LoVo (cell line): ENCODE measurements at places on chromosomes 2 and 18.

- DNase-seq, result no peak
These were observed 167.3 kb upstream of the CYRIA start for GRCh38 chr2:16832910-16833309.

GRCh38 chr2:236749346-236749745, 179.7 kb downstream of the ACKR3 start:
- no peak for DNase-seq

GRCh38 chr18:40902436-40902835, 1052.6 kb upstream of the PIK3C3 start:
- DNase-seq, result no peak

- no peak for DNase-seq
These were observed 13.3 kb upstream of the LCLAT1 start for GRCh38 chr2:30433541-30434299.

DNA sequence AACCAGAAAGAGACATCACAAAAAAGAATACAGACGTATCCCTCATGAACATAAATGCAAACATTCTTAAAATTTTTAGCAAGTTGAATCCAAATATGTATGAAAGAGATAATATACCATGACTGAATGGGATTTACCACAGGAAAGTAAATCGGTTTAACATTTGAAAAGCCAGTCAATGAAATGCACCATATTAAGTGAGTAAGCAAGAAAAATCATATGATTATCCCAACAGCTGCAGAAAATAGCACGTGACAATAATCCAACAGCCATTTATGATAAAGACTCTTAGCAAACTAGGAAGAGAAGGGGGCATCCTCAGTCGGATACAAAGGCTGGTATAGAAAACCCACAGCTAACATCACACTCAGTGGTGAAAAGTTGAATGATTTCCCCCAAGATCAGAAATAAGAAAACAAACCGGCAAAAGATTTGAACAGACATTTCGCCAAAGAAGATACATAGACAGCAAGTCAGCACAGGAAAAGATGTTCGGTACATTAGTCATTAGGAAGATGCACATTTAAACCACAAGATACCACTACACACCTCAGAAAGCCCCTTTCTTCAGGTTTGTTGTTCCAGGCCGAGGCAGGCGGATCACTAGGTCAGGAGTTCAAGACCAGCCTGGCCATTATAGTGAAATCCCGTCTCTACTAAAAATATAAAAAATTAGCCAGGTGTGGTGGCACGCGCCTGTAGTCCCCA, 144.3 kb downstream of the INHBB start:
- DNase-seq, result no peak

DNA sequence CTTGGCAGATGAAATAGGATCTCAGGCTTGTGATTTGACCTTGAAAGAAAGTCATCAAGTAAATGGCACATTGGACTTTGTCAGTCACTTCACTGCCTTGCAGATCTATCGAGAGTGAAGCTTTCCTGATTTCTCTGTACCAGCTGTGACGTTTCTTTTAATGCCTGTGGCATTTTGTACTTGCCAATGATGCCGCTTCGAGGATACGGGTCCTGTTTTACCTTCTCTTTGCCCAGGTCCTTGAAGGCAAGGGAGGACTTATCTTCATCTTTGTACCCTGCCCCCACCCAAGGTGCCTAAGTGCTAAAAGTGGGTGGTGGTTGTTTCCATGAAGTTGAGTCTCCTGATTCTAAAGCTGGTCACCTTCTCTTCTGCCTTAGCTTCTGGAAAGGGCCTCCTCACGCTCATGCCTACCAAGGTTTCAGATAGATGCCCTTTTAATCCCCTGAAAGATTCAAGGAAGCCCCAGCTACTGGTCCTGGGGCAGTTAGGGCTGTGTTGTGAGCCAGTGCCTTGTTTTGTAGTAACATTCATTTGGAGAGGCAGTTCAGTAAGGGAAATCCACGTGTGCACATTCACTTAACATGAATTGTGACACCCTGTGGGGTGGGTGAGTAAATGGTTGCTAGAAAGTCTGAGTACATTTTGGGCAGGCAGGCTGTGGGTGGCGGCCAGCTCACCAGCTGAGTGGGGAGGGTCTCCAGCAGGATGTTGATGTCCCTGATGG, 6.1 kb downstream of the LBH start:
- no peak for DNase-seq

GRCh38 chr2:95709831-95710230, 118.0 kb downstream of the TRIM43 start:
- no peak for DNase-seq

GRCh38 chr18:51069885-51070284, 39.9 kb downstream of the SMAD4 start:
- no peak for DNase-seq

DNA sequence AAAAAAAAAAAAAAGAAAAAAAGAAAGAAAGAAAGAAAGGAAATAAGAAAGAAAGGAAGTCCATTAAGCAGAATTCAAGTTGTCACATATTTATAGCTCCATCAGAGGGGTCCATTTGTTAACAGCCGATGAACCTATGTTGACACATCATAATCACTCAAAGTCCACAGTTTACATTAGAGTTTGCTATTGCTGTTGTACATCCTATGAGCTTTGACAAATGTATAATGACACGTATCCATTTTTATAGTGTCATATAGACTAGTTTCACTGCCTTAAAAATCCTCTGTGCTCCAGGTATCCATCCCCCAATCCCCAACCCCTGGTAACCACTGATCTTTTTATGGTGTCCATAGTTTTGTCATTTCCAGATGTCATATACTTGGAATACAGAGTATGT, 335.2 kb downstream of the RND3 start:
- DNase-seq, result no peak

DNA sequence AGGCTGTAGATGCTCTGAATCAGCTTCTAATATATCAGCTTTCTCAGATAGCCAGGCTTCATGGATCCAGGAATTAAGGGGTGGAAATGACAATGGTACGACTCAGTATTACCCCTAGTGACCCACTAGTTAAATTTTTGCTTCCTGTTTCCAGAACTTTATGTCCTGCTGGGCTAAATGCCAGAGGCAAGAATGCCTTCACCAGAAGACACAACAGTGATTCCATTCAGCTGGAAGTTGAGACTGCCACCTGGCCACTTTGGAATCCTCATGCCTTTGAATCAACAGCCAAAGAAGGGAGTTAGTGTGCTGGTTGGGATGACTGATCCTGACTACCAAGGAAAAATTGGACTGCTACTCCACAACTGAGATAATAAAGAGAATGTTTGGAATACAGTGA, 239.1 kb downstream of the ASXL3 start:
- DNase-seq, result no peak

GRCh38 chr2:198321522-198322088, 517.2 kb downstream of the PLCL1 start:
- DNase-seq, result no peak
